ENCODE measurements at places on chromosomes 3 and 15.

- DNase-seq: no peak
These were observed 266.1 kb downstream of the ARRDC4 start for GRCh38 chr15:98226578-98226977.

- DNase-seq: peak; percentile 59
These were observed 15.7 kb upstream of the PRR23E start for GRCh38 chr3:127177226-127177625.

GRCh38 chr3:37194533-37194932, 20.2 kb upstream of the LRRFIP2 start:
- DNase-seq: no peak

DNA sequence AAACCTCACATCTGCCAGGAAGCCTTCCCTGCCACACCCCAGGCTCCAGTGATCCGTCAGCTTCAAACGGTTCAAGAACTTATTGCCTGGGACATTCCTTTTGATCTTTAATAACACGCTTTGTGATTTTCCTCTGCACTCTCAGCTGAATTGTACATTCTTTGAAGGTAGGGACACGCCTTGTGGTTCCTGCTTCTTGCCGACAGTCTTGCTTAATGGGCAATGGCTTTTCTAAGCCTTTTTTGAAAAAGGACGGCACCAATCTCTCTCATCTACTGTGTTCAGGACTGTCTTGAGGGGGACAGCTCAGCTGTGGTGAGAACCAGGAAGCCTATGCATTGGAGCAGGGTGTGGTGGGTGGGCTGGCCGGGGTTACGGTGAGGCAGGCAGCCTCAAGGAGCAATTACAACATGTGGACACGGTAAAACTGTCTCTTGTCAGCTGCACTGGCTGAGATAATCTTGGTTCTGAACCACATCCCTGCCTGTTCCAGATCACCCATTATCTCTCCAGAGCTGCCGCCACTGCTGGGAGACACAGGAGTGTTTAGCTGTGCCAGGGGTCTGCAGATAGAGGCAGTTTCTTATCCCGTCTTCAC, 46.0 kb upstream of the GLCE start:
- DNase-seq: no peak

DNA sequence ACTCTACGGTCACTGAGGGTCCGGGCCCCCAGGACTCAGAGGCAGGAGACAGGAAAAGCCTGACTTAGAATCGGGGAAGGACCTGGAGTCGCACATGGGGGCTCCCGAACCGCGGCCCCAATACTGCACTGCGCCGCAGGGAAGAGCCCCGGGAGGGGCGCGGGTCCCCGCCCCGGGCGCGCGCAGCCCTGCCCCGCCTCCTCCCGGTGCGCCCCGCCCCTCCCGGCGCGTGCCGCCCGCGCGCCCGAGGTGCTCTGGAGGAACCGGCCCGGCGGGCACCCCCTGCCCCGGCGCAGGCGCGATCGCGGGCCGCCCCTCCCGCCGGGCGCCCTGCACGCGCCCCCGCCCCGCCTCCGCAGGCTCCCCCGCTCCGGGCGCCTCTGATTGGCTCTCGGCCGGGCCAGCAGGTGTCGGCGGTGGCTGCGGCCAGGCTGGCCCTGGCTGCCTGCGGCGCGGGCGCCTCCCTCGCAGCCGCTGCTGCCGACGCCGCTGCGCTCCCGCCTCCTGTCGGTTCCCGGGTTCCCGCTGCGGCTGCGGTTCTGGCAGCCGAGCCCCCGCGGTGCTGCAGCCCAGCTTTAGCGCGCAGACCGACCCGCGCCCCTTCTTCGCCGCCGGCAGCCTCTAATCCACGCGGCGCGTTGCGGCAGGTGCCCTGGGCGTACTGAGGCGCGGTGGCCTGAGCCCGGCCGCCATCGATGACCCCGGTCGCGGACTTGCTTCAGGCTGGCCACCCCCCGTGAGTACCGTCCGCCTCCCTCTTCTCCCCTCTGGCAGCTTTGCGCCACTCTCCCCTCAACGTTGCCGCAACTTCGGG, at the start of gene MYRIP:
Gene MYRIP (plus strand): TSS at position 429 of the 814 bp plus-strand sequence. CDS start 91,208 bp downstream, outside the sequence.
- DNase-seq: peak; percentile 82

GRCh38 chr15:88489321-88489720, 21.8 kb downstream of the MRPS11 start:
- no peak for DNase-seq

DNA sequence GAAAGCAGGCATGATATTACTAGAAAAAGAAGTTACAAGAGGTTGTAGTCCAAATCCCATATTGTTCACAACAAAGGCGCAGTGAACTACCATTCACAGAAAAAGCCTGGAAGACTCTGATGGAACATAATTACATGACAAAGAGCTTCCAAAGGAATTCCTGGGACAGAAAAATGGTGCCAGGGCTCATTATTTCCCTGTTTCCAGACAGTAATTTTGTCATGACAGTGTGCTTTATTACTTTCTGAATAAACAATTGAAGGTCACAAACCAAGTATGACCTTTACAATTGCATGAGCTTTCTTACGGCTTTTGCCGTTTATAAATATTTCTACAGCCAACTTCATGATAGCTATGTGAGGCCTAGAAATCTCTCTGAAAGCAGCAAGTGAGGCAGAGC, 61.0 kb downstream of the CYFIP1 start:
- DNase-seq: no peak

- no peak for DNase-seq
These were observed 144.2 kb downstream of the LRTM1 start for GRCh38 chr3:54783611-54784010.

- no peak for DNase-seq
These were observed 18.6 kb upstream of the MYZAP start for GRCh38 chr15:57573151-57573550.

DNA sequence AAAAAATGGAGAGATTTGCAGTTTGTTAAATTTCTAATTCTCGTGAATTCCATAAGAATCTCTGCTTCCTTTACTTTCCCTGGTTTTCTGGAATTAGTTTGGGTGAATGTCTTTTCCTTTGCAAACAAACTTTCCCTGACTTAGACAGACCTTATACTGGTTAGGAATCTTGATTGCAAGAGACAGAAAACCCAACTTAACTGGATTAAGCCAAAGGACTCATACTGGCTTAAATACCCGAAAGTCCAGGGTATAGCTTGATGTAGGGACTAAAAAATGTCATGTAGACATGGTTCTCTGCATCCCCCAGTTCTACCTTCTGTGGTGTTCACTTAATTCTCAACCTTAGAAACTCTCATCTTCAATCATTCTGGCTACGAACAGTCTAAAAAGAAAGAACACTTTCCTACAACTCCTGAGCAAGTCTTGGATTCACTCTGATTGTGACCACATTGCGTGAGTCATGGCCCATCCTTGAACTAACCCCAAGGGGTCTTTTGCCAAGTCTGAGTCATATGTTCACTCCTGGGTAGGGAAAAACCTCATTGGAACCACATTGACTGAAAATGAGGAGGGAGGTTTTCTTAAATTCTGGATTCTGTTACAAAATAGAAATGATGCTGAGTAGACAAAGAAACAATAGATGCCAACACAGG, 136.0 kb upstream of the DAZL start:
- DNase-seq: no peak

- no peak for DNase-seq
These were observed 1.3 kb downstream of the ZNF445 start for GRCh38 chr3:44476181-44476611.

Data from WERI-Rb-1 (cell line).